Iris pigment epithelial cell (primary cell): ENCODE measurements at places on chromosomes 2 and 18.

GRCh38 chr2:216730871-216731270, 35.5 kb upstream of the IGFBP5 start:
- no peak for DNase-seq

- DNase-seq: peak; percentile 32
Measured at GRCh38 chr18:11752116-11752911, 63.2 kb downstream of the GNAL start.

DNA sequence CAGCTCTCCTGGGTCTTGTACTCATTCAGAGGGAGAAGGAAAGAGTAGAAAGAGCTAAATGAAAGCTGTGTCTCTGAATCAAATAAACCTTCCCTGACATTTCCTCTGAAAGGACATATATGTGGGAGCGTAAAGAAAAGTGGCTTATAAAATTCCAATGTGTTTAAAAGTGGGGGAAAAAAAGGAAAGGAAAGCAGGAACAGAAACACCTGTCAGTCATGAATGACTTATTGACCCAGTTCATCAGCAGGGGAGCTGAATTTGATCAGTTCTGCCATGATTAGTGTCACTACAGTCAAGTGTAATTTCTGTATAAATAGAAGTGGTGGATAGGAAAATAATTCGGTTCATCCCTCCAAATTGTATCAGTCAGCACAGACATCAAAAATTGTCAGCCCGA, 382.5 kb downstream of the ERBB4 start:
- DNase-seq: no peak

GRCh38 chr2:239581352-239581901, 180.6 kb upstream of the HDAC4 start:
- no peak for DNase-seq

- peak; percentile 91 for DNase-seq
Measured at GRCh38 chr18:26226229-26227050, at the start of gene TAF4B. TAF4B (plus strand) TSS chr18:26226445; CDS start chr18:26226934, 489 bp downstream.

GRCh38 chr2:171509945-171510731, 12.1 kb upstream of the CYBRD1 start:
- no peak for DNase-seq

- no peak for DNase-seq
Measured at GRCh38 chr2:240791821-240792628, 28.0 kb downstream of the KIF1A start.

DNA sequence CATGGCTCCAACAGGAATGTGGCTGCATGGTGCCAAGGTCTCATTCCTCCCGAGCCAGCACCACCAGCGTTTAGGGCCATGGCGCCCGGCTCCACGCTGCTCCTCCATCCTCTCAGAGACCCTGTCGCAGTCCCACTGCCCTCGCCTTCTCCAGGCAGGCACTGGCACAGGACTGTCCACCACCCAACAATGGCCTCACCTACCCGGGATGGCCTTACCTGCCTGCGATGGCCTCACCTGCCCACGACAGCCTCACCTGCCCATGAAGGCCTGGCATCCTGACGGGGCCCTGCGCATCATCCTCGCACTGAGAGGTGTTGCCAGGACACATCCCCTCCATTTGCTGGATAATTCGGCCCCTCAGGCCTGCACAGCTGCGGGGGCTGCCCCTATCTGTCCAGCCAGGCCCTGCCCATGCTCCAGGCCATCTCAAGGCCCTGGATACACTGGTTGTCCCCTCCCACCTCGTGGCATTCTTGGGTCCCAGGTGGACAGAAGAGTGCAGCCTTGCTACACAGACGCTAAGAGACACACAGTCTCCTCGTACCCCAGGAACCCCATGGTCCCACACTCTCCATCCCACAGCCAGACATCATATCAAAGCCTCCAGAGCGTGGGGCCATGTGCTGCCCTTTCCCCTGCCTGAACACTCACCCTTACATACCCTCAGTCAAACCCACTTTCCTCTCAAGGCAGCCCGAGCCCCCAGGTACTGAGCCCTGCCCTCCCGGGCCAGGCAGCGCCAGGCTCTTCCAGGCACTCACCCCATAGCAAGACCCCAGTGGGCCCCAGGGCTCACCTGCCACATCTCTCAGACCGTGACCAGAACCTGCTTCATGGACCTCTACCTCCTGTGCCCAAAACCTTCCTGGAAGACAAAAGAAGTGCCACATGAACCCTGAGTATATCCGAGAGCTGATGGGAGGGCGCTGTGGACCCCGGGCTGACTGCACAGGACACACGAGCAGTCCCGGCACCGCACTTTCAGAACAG, 268.6 kb downstream of the EIPR1 start:
- no peak for DNase-seq

DNA sequence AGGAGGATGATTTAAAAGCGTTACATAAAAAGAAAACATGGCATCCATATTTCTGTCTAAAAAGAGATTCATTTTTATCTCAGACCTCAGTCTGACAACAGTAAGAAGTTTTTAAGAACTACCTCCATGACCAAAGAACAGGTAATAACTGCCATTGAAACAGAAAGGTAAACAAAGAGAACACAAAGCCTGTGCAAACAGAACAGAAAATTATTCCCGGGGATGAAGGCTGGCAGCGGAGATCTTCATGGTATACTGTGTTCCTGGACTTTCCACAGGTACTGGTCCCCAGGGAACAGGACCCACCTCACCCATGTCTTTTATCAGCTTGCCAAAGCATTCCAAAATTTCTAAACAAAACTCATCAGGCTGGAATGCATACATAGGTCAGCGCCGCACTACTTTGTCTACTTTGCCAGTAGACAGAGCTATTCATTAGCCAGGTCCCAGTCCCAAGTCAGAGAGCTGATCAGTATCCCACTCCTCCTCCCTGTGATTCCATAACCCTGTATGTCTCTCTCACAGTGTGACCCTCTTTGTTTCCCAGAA, 277.3 kb downstream of the MBD2 start:
- no peak for DNase-seq

DNA sequence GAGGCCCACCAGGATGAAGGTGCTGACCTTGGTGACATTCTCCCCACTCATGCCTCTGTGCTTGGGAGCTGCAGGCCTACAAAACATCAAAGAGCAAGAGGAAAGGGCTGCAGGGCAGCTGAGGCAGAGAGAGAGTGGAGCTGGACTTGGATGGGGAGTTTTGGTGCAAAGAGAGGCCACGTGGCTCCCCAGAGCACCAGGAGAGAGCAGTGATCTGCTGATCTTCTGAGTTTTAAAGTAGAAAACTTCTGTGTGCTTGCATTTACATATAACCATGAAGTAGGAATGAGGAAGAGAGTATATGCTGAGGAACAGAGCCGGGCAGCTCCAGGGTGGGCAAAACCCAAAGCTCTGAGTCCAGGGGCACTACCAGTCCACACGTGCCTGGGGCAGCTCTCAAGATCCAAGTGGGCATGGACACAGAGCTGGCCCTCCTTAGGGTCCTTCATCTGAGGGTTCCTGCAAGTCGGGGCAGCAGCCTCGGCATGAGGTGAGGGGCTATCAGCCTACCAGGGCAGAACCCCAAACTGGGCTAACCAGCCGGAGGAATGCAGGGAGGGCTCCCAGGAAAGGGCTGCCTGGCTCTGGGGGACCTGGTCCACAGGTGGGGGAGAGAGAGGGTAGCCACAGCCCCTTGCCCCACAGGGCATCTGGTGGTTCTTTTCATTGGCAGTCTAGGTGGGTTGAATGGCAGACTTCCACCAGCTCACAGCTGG, at the start of gene OR6B2:
Gene OR6B2 (minus strand): TSS at position 51 of the 716 bp plus-strand sequence. CDS start 0 bp downstream, at position 51.
- DNase-seq: no peak

DNA sequence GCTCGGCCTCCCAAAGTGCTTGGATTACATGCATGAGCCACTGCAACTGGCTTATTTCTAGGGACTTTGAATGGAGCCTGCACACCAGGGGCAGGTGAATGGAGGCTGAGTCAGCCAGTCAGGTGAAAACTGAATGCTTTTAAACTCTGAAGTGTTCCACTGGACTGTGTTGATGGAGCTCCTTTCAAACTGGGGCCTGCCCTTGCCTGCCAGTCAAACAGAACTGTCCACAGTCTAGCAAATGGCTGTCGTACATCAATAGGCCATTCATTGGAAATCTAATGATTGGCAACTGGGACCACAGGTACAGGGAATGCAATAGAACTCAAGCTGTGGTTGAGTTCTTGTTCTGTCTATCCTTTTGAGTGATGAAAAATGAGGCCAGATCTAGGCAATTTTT, 966 bp upstream of the NOSTRIN start:
- DNase-seq: no peak

DNA sequence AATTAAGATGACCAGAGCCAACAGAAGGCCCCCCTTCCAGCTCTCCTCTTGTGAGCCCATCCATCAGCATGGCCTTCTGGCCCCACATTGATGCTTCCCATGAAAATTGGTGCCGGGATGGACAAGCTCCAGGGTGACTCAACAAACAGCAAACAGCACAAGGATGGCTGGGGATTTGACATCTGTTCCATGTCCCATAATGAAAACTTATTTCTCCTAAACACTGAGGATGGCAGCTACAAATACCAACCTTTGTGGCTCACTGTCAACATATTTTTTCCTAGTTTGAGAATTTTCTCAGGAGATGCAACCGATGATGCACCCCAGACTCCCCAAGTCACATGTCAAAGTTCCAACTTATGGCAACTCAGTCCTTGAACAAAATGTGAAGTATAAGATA, 169.6 kb upstream of the SIX2 start:
- no peak for DNase-seq

GRCh38 chr18:56568986-56569385, 69.4 kb downstream of the TXNL1 start:
- DNase-seq: no peak

- DNase-seq: no peak
Measured at GRCh38 chr18:65326805-65327204, 424.0 kb upstream of the CDH7 start.

DNA sequence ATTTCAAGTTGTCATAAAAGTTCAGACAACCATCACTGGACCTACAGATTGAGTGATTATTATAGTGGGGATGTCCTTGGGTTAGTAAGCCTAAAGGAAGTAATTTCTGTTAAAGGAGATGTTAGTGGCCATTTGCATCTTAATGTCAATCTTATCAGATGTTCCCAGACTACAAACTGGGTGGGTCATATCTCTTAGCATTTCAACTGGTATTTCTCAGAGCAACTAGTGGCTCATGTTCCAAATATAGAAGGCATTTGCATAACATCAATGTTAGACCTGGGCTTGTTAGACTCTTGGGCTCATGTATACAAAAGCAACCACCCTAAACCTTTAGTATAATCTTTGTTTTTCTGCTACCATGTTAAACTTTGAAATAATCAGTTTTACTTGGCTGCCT, 17.9 kb downstream of the PLEKHA3 start:
- no peak for DNase-seq

DNA sequence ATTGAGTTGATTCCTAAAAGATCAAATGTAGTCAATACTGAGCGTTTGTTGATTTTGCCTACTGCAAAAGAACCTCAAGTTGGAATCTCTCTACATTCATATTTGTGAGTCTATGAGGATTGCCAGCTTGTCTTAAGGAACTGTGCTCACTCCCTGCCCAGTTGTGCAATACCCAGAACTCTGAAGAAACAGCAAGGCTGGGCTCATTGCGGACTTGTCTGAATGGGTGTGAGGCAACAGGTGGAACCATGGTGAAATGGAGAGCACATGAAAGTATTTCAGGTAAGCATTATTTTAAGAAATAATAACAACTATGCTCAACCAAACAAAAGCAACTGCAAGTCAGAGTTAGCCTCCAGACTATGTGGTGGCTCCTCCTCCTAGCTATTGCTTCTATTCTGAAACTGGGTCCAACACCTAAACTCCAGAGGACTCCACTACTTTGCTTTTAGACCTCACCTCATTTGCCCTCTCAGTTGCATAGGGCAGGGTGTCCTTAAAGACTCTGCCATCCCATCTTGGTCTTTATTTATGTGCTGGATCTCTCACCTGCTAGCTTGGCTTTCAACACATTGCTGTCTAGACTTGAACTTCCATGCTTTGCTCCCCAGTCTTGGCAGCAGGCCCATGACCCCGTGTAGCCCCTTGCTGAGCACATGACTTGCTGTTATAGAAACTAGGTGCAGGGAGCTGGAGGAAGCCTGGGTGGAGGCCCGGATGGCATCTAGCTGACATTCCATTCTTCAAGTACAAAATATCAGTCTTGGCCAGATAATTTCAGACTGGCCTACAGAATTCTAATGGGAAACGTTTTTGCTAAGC, 94.8 kb upstream of the ARL5A start:
- DNase-seq: peak; percentile 22
